CD8-positive, alpha-beta memory T cell (primary cell): ENCODE measurements at places on chromosomes 12 and 14. TPM values are rescaled to one million over a fixed set of nuclear protein-coding genes. Genes with fewer than 3 reads are reported as not detected.

TBC1D30 gene
- 1.7 TPM for total RNA-seq

MANSC1 gene
- 0.31 TPM for total RNA-seq

KRT85 gene
- total RNA-seq: not detected

LYZ gene
- total RNA-seq: 8.8 TPM

POLR3B gene
- 14.6 TPM for total RNA-seq

DNA sequence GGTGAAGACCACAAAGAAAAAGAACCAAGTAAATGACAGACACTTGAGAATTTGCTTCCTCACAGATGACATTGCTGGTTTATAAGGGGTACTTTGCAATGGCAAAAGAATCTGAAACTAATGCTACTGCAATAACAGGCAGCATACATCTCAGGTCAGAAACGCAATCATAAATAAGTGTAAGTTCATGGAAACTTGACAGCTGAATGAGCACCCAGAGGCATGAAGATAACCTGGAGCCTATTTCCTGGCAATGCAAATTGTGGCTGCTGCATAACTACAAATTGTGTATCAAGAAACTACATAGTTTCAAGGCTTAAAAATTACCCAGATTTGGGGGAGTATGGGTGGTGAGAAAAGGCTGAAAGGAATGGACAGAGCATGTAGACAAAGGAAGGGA is 8.5 kb upstream of the MYO1A start:
- no peak for DNase-seq

GRCh38 chr14:45680531-45680930 is 427.5 kb upstream of the MIS18BP1 start:
- DNase-seq: no peak

- no peak for DNase-seq
Measured at GRCh38 chr12:42588524-42589464, 752 bp downstream of the PRICKLE1 start.

DNA sequence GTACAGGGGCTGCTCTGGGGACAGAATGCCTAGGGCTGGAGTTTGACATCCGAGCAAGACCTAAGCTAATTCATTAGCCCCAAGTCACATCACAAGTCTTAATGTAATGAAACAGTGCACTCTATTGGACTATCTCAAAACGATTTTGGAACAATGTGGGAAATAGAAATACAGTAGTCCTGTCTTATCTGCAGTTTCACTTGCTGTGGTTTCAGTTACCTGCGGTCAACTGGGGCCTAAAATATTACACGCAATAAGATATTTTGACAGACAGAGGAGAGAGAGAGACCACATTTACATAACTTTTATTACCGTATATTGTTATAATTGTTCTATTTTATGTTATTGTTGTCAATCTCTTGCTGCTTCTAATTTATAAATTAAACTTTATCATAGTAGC is 21.1 kb downstream of the MOAP1 start:
- no peak for DNase-seq

- peak; percentile 4 for DNase-seq
Measured at GRCh38 chr12:28223025-28223554, 32.8 kb downstream of the CCDC91 start.

GRCh38 chr12:124795081-124795948 is 68.3 kb downstream of the SCARB1 start:
- DNase-seq: no peak

- DNase-seq: no peak
Measured at GRCh38 chr12:40038619-40039018, 67.3 kb downstream of the SLC2A13 start.

DNA sequence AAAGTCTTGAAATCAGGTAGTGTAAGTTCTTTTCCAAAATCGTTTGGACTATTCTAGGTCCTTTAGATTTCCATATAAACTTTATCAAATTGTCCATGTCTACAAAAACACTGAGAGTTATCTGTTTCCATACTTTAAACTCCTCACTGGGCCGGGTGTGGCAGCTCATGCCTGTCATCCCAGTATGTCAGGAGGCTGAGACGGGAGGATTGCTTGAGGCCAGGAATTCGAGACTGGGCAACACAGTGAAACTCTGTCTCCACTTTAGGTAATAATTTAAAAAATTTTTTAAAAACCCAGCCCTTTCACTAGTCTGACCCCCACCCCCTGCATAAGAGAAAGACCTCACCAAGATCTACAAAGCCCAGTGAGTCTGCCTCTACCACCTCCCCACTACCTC is 6.4 kb upstream of the ISM2 start:
- DNase-seq: no peak

DNA sequence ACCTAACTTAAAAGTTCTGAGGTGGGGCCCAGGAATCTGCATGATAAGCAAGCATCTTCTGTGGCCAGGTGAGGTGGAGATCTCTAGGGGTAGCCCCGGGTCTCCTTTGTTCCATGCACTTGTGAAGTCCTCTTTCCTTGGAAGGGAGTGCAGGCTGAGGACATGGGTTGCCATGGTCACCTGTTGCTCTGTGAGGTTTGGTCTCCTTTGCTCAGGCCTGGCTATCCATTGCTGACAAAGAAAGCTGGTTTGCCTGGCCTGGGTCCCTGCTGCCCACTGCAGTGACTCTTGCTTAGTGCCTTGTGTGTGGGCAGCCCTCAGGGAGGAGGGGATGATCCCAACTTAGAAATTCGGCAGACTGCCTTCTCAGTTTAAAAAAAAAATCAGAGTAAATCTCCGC is 11.1 kb downstream of the NRXN3 start:
- DNase-seq: no peak

GRCh38 chr12:28535216-28535615 is 345.0 kb downstream of the CCDC91 start:
- no peak for DNase-seq

DNA sequence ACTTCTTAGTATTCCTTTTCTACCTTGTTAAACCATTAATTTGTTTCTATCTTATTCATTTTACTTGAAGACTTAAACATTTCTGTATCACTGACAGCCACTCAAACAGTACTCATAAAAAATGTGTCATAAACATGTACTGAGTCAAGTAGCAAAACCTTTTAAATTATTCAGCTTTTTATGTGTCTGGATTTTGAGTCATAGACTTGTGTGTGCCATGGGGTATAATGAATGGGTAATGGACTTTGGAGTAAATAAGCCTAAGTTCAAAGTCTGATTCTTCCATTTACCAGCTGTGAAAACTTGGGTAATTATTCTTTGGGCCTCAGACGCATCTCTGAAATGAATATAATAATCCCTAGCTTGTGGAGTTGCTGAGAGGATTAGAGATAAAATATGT is 199.0 kb downstream of the RAD51B start:
- DNase-seq: no peak
